ENCODE measurements at places on chromosomes 4 and X. TPM values are rescaled to one million over a fixed set of nuclear protein-coding genes. Genes with fewer than 3 reads are reported as not detected.

The MAGEA4 gene
- not detected for polyA plus RNA-seq

DNA sequence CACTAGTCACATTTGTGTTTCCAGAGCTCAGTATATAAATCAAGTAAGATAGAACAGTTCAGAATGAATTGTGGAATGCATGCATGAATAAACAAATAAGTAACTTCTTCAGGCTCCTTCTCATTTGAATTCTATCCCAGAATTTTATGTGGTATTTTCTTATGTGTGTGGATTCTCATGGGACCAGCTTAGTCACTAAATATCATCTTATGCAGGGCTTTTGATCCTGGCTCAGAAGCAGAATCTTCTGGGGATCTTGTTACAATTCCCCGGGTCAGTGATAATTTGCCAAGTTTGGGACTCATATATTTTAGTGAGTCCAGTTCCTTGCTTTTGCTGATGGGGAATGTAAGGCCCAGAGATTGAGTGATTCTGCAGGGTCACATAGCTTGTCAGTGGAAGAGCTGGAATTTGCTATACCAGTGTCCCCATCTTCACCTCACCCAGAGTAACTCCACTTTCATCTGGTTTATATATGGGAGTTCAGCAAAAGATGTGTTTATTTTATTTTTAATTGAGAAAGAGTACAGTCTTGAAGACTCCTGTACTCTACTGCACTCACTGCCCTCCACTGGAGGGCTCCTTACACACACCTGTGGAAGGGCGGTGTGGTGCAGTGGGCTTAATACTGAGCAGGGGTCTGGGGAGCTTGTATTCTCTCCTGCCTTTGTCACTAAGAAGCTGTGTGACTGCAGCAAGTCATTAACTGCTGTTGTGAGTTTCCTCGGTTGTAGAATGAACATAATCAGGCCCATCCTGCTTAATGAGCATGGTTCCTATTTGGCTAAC, 198.2 kb upstream of the CXorf66 start:
- DNase-seq = no peak

The PGAM4 gene
- polyA plus RNA-seq = not detected

DNA sequence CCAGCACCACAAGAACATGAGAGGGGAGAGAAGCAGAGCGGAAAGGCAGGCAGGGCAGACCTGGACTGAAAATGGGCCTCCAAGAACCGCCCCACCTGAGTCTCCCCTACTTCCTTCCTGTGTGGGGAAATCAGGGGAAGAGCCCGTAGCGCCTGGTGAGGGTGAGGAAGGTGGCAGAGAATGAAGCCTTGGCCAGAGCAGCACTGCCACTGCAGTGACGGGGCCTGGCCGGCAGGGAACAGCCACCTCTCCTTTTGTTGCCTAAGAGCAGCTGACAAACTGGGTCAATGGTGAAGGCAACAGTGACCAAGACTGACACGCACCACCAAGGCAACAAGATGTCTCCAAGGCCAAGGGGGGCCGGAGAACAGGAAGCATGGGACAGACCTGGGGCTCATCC, 58.4 kb upstream of the CBR4 start:
- no peak for DNase-seq

DNA sequence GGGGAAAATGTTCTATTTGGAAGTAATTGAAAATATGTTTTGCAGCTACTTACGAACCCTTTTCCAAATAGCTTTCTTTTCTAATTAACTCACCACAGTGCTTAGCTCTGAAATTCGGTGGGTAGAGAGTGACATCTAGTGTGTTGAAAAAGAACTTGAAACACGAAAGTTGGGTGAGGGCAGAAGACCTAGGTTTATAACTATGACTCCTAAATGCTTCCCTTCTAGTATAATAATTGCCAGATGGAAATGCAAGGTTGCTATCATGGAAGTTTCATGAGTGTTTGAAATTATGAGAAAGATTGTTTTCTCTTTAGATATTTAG, 77.3 kb upstream of the NOCT start:
- DNase-seq = no peak

GRCh38 chr4:145709336-145709735, 29.4 kb downstream of the C4orf51 start:
- DNase-seq = no peak

DNA sequence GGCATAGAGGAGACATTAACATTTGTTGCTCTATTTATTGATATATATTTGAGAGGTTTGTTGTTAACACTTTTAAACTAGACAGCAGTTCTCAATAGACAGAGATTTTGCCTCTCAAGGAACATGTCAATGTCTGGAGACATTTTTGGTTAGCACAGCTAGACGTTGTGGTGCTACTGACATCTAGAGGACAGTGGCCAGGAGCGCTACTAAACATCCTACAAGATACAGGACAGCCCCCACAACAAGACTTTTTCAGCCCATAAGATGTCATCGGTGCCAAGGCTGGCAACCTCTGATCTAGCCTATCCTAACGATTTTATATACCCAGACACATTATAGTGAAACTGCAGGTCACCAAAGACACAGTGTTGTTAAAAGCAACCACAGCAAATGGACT, 18.4 kb upstream of the CTSO start:
- DNase-seq = peak; percentile 13

- no peak for DNase-seq
Measured at GRCh38 chr4:32219306-32220075, 1499.3 kb downstream of the PCDH7 start.

All from right cardiac atrium (tissue), 5 donors.